ENCODE measurements at places on chromosomes 5 and 9.

DNA sequence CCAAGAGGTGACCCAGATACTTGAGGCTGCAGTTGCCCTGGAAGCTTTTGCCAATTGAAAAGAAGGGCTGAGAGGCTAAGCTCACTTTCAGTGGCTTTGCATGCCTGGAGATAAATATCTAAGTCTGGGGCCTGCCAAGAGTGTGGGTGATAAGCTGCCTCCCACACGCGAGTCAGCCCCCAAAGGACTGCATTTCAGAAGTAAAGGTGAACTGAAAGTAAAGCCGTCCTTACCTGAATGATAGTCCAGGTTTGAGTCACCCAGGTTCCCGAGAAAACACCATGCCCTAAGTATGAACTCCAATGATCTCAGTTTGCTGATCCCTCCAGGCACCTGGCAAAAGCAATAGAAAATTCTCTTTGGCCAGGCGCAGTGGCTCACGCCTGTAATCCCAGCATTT is 22.5 kb upstream of the N4BP3 start:
- no peak for DNase-seq

DNA sequence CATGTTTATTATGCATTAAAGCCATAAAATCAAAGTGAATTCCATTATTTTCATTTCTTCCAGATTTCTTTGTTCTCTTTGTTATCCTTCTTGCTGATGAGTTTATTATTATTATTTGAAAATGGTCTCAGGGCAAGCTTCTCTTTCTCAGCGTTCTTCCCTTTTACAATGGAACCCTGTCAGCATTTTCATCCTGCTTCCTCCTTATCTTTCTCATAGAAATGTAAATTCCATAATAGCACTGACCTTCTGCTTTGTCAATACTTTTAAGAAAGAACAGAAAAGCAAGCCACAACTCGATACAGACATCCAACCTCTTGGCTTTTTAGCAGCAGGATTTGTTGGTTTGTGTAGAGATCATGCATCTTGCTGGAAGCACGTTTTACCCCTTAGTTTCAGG is 114.0 kb upstream of the BASP1 start:
- DNase-seq = no peak

GRCh38 chr5:137705106-137705505 is 30.8 kb downstream of the KLHL3 start:
- DNase-seq = no peak

- DNase-seq = no peak
These were observed 97.2 kb upstream of the LMX1B start for GRCh38 chr9:126516561-126516935.

DNA sequence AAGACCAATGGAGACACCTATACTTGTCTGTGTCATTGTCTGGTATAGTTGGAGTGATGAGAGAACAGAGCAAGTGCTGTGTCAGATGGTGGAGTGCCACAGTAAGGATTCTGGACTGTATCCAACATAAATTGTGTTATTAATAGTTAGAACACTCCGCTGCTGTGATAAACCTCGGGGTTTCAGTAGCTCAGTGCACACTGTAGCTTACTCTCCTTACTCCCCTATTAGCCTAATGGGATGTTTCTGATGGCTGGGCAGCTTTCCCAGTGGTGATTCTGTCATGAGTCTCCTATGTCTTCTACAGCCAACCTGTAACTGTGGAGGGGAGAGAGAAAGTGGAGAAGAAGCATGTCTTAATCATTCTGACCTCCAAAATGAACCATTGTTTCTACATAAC is 127.6 kb upstream of the PTCH1 start:
- no peak for DNase-seq

DNA sequence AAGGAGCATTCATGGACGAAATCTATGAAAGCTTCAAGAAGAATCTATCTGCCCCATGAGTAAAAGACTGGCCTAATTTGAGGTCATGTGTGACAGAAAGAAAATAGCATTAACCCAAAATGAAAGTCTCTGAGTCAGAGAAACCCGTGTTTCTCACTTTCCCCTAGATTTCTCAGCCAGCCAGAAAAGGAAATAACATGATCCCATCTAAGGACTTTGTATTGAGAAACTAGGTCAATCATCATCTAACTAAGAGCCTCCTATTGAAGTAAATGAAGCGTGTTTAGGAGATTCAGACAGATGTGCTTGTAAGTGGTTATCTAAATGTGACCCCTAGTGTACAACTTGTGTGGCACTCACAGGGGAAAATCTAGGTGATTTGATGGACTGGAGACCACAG is 77.3 kb upstream of the ZNF366 start:
- DNase-seq = no peak

DNA sequence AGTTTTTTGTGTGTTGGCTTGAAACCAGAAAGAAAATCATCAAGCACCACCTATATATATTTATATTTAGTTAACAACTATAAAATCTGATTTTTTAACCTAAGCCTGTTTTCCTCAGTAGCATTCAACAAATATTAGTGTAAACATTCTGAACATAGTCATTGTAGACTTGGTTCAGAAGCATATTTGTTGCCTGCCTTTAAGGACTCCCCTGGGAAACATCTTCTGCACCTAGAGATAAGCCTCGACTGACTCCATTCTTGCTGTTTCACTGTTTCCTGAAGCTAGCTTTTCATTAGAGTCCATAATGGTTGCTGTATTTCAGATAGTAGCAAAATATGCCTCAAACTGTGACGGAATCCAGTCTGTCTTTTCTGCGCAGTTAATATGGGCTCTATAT is 123.5 kb downstream of the TRIO start:
- no peak for DNase-seq

DNA sequence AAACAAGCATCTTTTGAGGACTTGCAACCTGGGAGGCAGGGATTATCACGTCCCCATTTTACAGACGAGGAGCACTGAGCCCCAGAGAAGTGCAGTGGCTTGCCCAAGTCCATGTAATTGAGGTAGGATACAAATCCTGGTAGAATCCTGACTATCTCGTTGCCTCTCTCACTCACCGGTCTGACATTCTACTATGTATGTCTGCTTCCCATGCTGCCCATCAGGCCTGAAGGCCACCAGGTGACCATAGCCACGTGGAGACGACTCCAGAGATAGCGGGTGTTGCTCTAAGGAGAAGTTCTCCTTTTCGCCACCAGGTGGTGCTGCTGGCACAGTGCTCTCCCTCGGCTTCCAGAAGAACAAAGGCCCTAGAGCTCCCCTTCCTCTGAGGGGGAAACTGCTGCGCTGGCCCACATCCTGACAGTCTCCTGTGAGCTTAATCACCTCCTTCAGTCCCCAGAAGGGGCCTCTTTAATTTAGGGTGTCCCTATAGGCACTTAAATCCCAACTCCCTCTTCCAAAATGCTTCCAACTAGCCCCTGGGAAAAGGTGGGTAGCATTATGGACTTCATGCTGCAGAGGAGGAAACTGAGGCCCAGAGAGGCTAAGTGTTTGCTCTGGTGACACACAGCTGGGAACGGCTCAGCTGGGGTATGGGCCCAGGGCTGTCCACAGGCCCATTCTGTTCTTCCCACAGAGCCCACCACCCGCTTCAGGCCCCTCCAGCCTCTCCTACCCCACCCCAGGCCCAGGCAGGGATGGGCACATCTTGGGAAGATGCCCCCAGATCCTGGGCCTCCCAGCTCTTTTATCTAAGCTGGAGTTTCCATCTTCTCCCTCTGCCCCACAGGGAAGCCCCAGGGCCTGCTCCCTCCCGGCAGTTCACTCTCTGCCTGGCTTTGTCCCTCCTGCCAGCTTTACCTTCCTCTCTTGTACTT is 6.4 kb downstream of the SLC34A1 start:
- DNase-seq = peak; percentile 91

- DNase-seq = no peak
These were observed 1677.3 kb upstream of the CDH6 start for GRCh38 chr5:29516224-29516623.

DNA sequence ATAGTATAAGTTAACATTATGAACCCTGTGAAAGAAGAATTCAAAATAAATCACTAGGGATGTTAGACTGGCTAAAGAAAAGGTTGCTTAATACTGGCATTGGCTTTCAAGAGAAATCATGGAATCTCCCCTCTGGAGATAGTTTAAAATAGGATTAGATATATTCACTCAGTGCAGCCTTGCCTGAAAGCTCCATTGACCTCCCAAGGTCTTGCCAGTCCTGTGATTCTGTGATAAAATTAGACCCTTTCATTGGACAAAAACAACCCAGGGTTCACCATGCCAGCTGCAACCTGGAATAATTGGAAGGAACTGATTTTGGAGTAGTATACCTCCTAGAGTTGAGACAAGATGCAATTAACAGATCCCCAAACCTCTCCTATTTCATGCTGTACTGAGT is 588.1 kb upstream of the MEF2C start:
- DNase-seq = no peak
